HepG2 (cell line): ENCODE measurements at places on chromosomes 1 and 21.

GRCh38 chr1:30687886-30688285, 35.5 kb downstream of the MATN1 start:
- DNase-seq: no peak

- DNase-seq: no peak
Observed at GRCh38 chr1:198560161-198560560, 19.7 kb upstream of the ATP6V1G3 start.

- DNase-seq: peak; percentile 69
Observed at GRCh38 chr1:211610779-211611556, 32.0 kb upstream of the SLC30A1 start.

- DNase-seq: no peak
Observed at GRCh38 chr1:205858141-205858961, 8.4 kb upstream of the PM20D1 start.

GRCh38 chr1:180646547-180646946, 14.7 kb downstream of the XPR1 start:
- no peak for DNase-seq

DNA sequence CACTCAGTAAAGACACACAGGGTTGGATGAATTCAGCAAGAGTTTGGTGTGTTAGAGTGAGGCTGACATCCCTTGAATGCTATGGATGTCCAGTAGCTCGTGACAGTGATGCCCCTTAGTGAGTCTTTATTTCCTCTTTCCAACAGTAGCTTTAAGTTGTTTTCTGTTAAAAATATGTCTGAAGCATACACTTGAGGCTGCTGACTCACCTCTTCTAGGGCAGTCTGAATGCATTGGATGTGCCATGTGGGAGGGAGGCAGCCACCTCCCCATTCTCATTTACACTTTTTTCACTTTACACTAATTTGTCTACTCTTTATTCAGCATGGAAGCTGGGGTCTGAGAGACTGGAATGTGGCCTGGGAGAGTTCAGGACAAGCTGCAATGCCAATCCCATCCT, 17.6 kb downstream of the NOS1AP start:
- DNase-seq: no peak

DNA sequence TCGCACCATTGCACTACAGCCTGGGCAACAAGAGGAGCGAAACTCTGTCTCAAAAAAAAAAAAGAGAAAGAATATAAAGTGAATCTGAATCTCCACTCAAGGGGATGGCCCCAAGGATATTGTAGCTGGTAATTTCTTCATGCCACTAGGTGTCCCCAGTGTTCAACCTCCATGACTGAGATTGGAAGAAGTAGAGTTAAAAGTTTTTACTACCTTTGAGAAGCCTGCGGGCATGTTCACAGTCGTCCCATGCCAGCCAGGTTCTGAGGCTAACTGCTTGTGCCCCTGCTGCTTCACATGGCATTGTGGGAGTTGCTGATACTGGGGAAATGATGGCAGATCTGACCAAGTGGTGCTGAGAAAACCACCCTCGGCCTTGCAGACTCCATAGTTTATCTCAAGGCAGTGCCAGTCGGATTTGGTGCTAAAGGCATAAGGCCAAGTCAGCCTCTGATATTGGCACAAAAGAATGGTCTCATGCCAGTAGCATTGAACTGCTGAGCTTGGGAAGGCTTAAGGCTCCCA, 10.8 kb upstream of the SHISA4 start:
- peak; percentile 40 for DNase-seq

GRCh38 chr1:154198756-154199562, 7.1 kb upstream of the TPM3 start:
- peak; percentile 71 for DNase-seq

GRCh38 chr1:213273546-213273945, 222.5 kb downstream of the RPS6KC1 start:
- no peak for DNase-seq

GRCh38 chr1:214505134-214505533, 46.3 kb downstream of the PTPN14 start:
- DNase-seq: peak; percentile 59

- no peak for DNase-seq
Observed at GRCh38 chr1:236099355-236099974, 34.6 kb upstream of the NID1 start.

- DNase-seq: peak; percentile 54
Observed at GRCh38 chr1:236522937-236523703, 662 bp upstream of the LGALS8 start.

GRCh38 chr1:185297982-185298381, 19.1 kb downstream of the IVNS1ABP start:
- DNase-seq: no peak

- no peak for DNase-seq
Observed at GRCh38 chr1:241722947-241723346, 70.9 kb downstream of the WDR64 start.

GRCh38 chr21:37458669-37459276, 92.2 kb downstream of the DYRK1A start:
- DNase-seq: no peak

- DNase-seq: no peak
Observed at GRCh38 chr21:25567472-25567871, 39.8 kb downstream of the MRPL39 start.

GRCh38 chr1:184860535-184860934, 105.9 kb upstream of the EDEM3 start:
- DNase-seq: no peak

DNA sequence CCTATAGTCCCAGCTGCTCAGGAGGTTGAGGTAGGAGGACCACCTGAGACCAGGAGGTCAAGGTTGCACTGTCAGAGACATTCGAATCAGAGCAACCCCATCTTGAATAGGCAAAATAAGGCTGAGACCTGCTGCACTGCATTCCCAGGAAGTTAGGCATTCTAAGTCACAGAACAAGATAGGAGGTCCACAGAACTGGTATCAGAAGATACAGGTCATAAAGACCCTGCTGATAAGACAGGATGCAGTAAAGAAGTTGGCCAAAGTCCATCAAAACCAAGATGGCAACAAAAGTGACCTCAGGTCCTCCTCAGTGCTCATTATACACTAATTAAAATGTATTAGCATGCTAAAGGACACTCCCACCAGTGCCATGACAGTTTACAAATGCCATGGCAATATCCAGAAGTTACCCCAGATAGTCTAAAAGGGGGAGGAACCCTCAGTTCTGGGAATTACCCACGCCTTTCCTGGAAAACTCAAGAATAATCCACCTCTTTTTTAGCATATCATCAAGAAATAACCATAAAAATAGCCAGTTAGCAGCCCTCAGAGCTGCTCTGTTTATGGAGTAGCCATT, 65.2 kb upstream of the KLHDC7A start:
- DNase-seq: no peak

- no peak for DNase-seq
Observed at GRCh38 chr1:198649232-198649967, 10.6 kb downstream of the PTPRC start.

DNA sequence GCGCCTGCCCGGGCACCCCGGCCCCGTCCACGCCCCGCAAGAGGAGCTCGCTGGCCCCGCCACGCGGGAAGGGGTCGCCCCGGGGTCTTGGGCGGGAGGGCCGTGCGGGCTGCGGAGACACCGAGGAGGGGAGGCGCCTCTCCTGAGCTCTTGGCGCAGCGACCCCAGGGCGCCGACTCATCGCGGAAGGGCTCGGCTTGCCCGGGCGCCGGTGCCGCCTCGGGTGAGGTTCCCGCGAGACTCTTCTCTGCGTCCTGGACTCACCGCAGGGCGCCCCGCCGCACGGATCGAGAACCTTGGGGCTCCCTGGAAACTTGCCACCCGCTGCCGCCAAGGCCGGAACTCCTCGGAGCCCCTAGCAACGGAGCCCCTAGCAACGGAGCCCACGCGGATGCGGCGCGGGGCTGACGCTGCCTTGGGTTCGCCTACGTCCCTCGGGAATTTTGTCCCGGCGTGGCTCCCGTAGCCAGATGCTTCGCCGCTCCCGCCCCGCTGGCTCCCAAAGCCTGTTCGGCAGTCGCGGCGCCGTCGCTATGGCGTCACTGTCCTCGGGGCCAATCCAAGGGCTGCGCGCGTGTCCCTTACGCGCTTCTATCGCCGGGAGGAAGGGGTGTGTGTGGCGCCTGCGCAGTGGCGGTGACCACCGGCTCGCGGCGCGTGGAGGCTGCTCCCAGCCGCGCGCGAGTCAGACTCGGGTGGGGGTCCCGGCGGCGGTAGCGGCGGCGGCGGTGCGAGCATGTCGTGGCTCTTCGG, at the start of gene ATAD3A:
ATAD3A (plus strand) TSS at position 630 of the 753 bp plus-strand sequence; CDS start at position 737, 107 bp downstream.
- DNase-seq: peak; percentile 93

DNA sequence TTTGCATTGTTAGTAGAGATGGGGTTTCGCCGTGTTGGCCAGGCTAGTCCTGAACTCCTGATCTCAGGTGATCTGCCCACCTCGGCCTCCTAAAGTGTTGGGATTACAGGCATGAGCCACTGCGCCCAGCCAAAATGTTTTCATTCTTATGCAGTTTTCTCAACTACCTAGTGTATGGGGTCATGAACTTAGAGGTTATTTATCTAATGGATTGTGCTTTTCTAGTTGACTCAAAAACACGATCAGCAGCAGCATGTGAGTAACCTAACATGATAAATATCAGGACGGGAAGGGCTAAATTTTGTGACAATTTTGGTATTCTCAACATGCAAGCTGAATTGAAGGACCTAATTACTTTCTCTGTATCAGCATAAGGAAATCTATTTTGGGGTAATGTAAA, 9.2 kb upstream of the CD84 start:
- DNase-seq: no peak

DNA sequence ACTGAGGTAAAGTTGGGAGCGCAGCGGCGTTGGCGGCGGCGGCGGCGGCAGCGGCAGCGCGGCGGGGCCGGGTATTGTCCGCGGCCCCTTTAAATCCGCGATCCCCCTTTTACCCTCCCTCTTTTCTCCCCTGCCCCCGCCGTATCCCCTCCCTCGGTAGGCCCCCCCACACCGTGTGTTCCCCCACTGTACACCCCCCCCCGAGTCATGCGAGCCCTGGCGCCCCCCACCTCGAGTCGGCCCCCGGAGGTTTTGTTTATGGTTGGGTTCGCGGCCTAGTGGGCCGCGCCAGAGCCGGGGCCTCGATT, 169 bp downstream of the UBAP2L start:
- no peak for DNase-seq

- DNase-seq: no peak
Observed at GRCh38 chr1:100931716-100932115, 35.8 kb downstream of the SLC30A7 start.

DNA sequence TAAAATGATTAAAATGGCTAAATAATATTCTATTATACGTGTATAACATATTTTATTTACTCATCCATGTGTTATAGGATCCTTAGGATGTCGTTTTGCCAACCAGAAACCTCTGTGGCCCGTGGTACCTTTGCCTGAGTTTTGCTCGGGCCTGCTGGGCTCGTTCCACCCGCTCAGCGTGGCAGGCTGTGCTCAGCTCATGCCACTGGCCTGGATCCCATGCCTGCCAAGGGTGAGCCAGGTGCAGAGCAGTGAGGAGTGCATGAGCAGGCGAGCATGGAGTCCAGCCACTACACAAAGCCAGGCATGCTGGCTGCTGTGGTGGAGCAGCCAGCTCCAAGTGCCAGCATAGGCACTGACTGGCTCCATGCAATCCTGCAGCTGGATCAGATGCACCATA, 417.2 kb downstream of the TTLL7 start:
- no peak for DNase-seq
